Endodermal cell (in vitro differentiated cells): ENCODE measurements at places on chromosomes 1 and 21.

DNA sequence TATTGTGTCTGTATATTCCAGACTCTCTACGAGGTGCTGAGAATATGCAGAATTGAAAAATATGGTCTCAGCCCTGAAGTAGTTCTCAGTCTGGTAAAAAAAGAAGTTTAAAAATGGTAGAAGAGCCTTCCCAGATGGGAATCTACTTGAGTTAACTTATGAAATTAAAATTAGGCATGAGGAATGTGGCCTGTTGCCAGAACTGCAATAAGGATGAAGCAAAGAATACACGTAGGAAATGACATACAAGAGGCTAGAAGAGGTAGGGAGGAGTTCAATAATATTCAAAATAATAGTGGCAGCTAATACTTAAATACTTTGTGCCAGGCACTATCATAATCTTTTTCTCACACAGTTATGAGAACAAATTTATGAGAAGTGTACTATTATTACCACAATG is 6.3 kb downstream of the ASPM start:
- DNase-seq: no peak

DNA sequence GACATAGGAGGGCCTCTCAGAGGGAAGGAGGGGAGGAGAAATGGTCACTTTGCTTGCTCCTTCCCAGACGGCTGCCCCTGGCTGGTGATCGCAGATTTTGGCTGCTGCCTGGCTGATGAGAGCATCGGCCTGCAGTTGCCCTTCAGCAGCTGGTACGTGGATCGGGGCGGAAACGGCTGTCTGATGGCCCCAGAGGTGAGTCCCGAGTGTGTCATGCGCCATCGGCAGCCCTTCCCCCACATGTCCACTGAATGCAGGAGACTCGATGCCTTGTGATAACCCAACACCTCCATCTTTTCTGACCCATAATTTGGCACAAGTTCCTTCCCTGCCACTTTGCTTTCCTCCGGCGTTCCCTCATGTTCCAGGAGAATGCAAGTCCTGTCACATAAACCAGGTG is 12.7 kb downstream of the DDOST start:
- no peak for DNase-seq

DNA sequence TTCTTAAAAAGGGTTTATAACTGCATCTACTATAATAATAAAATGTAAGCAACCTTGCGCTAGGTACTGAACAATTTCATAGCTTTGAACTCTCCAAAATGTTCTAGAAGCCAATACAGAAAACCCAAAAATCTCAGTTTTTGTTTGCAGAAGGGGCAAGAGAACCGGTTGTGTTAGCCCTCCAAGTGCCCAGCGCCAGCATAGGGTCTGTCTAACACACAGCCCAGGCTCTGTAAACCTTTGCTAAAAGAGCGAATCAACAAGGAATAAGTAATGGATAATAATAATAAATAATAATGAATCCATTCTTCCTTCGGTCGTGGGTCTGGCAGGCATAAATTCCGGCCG is 333 bp upstream of the CHAF1B start:
- DNase-seq: no peak

GRCh38 chr1:171127501-171127900 is 36.8 kb downstream of the FMO3 start:
- DNase-seq: no peak

DNA sequence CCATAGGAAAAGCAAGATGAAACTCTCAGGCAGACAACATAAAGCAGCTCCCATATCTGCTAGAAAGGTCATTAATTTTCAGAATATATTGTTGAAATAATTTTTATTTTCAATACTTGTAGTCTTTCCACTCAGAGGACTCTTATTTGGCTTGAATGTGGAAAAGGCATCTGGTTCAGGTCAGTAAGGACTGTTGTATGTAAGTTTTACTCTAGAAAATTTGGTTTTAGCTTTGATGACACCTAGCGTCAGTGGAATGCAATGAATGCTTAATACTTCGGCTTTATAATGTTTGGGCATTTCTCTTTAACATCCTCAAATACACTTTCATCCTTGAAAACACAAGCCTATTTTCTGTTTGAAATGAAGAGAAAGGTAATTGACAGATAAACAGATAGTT is 63.3 kb downstream of the LRRC40 start:
- no peak for DNase-seq

- no peak for DNase-seq
Observed at GRCh38 chr21:45948576-45949141, 32.9 kb upstream of the COL6A1 start.

DNA sequence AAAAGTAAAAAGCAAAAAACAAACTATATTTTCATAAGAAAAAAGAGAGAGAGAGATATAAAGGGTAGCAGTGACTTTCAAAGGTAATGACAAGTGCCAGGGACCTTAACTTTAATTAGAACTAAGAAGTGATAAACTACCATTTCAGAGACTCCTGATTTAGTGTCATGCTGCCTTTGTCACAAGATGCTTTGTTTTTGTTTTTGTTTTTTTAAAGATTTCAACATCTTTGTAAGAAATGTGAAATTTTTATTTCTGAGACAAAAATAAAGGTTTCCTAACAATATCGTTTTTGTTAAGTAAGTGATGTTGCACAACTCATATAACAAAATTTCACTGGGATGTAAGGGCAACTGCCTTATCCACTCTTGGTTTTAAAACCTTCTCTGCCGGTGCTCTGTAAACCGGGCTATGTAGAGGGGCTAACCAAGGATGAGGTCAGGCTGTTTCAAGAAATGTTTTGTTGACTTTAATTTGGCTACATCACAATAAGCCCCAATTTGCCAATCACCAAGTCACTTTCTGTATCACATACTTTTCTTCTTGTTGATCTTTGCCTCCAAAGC is 35.2 kb upstream of the SYT2 start:
- DNase-seq: no peak

DNA sequence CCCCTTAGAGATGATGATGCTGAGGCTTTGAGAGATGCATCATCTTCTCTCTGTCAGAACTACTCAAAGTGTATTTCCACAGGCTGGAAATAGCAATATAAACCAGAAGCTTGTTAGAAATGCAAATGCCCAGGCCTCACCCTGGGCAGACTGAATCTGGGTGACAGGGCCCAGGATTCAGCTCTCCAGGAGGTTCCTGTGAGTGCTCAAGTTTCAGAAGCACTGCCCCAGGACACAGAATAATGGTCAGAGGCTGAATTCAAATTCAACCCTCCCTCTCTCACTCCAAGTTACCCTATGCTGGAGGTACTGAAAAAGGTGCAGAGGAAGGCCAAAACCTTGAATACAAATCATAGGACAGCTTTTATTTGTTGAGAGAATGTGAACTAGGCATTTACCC is 98.5 kb upstream of the NGF start:
- DNase-seq: no peak

DNA sequence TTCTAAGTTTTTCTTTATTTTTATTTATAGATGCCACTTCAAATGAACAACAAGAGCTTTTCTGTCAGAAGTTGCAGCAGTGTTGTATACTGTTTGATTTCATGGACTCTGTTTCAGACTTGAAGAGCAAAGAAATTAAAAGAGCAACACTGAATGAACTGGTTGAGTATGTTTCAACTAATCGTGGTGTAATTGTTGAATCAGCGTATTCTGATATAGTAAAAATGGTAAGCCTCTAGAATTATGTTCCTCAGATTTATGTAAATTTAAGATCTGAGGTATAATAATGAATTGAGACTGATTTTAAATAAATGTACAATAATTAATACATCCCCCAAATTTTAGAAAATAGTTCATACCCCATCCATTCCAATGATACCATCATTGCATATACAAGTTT is 43.9 kb downstream of the PPP2R5A start:
- no peak for DNase-seq

DNA sequence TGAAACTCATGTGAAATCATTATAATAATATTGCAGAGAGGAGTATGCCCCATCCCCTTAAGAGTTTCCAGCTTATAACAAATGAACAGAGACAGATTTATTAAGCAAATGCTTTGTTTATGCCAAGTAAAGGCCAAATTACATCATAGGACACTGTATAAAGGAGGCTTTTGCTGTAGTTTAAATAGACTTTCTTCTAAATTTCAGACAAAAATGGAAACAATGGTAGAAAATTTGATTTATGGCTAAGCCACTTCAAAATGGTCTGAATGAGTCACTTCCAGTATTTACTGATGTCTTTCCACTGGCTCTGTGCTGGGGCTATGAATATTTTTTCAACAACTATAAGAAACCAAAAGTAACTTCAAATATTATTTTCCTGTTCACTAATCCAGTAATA is 81.1 kb upstream of the ST6GALNAC5 start:
- DNase-seq: no peak

GRCh38 chr1:160143695-160144094 is 7.7 kb upstream of the ATP1A4 start:
- DNase-seq: no peak

- DNase-seq: peak; percentile 67
Observed at GRCh38 chr1:159914252-159915018, 10.9 kb downstream of the TAGLN2 start.

DNA sequence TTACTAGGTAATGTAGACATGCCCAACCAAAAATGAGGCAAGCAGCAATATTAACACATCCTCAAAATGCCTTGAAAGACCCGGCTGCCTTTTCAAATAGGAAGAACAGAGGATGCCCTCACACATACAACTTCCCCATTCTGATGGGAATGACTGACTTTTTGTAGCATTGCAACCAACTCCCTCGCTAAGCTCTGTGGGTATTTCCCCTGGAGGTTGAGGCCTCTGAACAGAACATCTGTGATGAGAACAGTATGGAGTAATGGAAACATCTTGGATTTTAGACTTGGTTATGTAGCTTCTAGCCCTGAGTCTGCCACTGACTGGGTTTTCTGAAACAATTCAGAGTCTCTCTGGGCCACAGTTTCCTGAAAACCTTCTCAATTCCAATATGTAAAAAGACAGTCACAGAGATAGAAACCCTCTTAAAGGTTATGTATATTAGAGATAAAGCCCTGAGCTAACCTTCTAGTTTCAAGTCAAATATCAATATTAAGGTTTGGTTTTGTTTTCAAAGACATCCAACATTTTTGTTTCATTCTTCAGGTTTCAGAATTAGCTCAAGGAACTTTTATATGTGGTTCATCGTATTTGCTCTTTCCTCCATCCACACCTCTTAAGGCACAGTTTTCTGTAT is 311.5 kb downstream of the SETD4 start:
- DNase-seq: no peak

GRCh38 chr1:55035904-55036303 is 3.4 kb upstream of the PCSK9 start:
- DNase-seq: no peak

DNA sequence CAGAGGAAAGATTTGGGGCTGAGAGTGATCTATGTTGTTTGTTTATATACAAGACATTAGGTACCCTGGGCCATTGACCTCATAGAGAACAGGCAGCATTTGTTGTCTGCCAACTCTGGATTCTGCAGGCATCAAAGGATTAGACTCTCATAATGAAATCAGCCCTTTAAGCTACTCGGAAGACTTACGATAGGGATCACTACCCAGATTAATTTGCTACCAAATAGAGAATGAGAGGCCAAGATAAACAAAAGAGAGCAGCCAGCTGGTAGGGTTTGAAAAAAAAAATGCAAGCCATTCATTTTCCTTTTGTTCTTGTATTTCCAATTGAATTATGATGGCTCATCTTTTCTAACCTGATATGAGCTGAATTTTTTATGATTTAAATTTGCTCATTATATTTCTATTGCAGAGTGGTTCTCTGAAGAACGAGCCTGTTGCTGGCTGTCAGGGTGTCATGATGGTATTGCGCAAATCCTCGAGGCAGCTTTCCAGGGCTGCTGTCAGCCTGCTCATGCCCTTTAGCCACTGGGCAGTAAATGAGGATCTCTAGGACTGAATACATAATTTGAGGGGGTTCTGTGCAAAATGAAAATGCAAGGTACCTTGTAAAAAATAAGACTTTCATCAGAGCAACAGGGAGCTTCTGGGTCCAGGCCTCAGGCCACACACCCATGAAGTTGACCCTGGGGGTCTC is 116.4 kb upstream of the KCNJ15 start:
- no peak for DNase-seq

GRCh38 chr1:18948913-18949685 is 7.4 kb downstream of the IFFO2 start:
- DNase-seq: no peak

- DNase-seq: no peak
Observed at GRCh38 chr1:222370913-222371675, 176.8 kb downstream of the HHIPL2 start.

GRCh38 chr21:45332981-45333582 is 45.4 kb upstream of the POFUT2 start:
- DNase-seq: peak; percentile 59

GRCh38 chr1:212288615-212289014 is 3.4 kb downstream of the PPP2R5A start:
- DNase-seq: no peak

DNA sequence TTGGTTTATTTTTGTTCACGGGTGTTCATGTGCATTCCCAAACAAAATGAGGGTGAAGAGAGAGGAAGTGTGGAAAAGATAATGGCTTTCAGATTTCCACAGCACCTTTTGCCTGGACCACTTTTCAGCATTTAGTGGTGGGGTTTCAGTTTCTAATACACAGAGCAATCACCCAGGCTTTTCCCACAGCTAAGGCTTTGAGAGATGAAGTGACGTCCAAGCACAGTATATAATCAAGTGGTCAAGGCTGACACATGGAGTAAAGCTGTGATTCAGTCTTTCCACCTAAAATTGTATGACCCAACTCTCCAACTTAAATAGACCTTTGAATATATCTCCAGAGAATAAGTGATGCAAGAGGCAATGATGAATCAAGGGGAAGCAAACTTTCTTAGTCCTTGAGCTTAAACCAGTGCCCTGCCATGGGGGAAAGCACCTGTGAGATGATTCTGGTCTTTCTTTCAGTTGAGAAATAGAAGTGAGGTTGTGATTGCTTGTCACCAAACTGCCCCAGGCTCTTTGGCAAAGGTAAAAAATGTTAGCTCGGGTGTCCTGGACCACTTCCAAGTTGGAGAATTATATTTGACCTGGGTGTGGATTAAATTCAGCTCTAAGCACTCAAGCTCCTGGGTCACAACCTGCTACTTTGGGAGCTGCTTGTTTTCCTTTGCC is 2.4 kb upstream of the PIK3R3 start:
- no peak for DNase-seq

DNA sequence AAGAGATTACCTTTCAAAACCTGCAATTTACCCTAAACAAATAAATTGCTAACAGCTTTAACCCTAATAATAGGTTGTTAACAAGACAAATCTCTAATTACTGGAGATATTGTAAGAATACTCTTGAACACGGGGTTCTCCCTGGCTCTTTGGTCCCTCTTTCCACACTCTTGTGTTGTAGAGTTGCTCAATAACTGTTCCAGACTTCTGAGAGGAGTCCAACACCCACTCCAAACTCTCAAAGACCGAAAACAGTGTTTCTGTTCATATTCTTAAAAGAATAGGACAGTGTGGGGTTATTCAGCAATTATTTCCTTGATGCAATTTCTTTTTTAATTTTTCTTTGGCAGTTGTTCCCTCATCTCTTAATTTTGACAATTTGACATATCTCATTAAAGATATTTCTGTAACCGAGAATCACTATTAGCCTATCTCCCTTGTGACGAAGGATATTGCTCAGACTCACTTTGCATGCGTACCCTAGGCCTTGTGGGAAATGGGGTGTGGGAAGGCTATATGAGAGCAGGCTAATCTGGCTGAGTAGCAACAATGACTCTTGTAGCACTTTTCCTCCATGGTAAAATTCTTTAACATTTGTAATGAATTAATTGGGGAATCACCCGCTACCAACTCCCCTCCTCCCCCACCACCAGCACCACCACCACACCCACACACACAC is 90.7 kb downstream of the SLC25A24 start:
- DNase-seq: no peak

- DNase-seq: no peak
Observed at GRCh38 chr1:218357211-218357892, 12.2 kb downstream of the TGFB2 start.
